ENCODE measurements at places on chromosomes 4 and X.

- no peak for DNase-seq
Observed at GRCh38 chrX:50183891-50184290, 16.9 kb downstream of the AKAP4 start.

- no peak for DNase-seq
Observed at GRCh38 chr4:143514901-143515300, 1.4 kb downstream of the SMARCA5 start.

- DNase-seq = no peak
Observed at GRCh38 chr4:146245850-146246249, 31.5 kb downstream of the REELD1 start.

GRCh38 chrX:105314458-105314857 is 94.0 kb upstream of the TEX13A start:
- no peak for DNase-seq

Measured in urothelium cell line (cell line).